Activated CD8-positive, alpha-beta T cell treated with anti-CD3 and anti-CD28 coated beads, Interleukin-2, amount 10 ng/mL, durations not matched to agents 7 days and 5 days (primary cell): ENCODE measurements at places on chromosomes 1 and 21. TPM values are rescaled to one million over a fixed set of nuclear protein-coding genes. Genes with fewer than 3 reads are reported as not detected.

Gene CHIA
- not detected for total RNA-seq

GRCh38 chr21:46486481-46487126 lies 27.9 kb downstream of the DIP2A start:
- peaks cover 24% of the 10 kb centered on the region for H3K36me3 ChIP-seq
- no peak overlapping the region for H3K4me3 ChIP-seq
- no peak overlapping the region for H3K27ac ChIP-seq
- no peak for DNase-seq
- peaks cover 16% of the 10 kb centered on the region for H3K4me1 ChIP-seq

GRCh38 chr1:5221451-5221850 lies 567.0 kb downstream of the AJAP1 start:
- H3K4me1 ChIP-seq, result no peaks in the 10 kb centered on the region
- no peak overlapping the region for H3K4me3 ChIP-seq
- DNase-seq, result no peak
- H3K36me3 ChIP-seq, result no peaks in the 10 kb centered on the region

DNA sequence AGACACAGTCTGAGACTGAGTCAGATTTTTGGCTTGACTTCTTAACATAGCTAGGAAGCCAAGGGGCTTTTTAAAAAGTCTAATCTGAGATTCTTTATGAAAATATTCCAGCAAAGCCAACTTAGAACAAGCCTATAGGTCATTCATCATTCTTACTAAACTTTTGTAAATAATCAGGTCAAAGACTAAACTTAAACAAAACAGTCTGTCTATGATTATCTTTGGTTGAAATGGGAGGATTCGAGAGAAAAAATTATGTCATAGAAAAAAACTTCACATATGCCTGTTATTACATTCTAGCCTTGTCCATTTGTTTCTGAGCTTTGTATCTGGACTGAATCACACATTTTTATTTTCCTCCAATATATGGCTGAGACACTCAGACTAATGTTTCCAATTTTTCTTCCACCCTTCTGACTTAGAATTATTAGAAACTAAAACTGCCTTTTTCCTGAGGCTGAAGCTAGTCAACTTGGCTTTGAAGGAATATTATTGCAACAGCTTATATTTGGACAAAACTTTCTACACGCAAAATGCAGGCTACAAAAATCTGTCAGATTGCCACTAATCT lies 83.3 kb downstream of the ETS2 start:
- no peak for DNase-seq
- peaks cover 4% of the 10 kb centered on the region for H3K27me3 ChIP-seq
- H3K27ac ChIP-seq, result no peak overlapping the region
- H3K36me3 ChIP-seq, result peaks cover 2% of the 10 kb centered on the region

Gene PDZK1
- 0.34 TPM for total RNA-seq

DNA sequence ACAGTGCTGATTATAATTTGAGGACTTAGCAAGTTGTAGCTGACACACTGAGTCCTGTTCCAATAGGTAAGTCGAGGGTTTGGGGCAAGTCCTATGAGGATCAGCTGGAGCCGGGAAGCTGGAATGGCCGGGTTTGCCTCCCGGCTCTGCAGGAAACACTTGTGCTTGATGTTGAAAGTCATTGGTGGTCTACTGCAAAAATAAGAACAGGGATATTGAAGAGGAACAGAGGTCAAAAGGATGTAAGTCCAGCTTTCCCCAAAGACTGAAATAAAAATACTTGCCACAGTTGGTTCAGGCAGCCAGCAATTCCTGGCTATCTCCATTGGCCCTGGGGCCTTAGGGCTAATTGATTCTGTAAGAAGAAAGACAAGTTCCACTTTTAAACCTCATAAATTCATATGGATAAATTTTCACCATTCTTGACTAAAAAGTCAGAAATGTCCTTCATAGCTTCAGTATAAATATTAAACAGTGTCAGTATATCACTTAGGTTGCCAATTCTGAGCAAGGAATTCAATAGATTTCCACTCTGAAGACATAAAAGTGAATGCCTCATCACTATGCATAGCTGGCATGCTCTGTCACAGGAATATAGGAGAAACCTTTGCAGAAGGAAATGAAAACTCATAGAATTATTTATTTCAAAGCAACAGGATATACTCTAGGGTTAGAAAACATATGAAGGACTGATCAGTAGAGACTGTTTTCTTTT lies 165.2 kb downstream of the AK5 start:
- no peak for DNase-seq
- H3K4me3 ChIP-seq, result no peak overlapping the region
- H3K36me3 ChIP-seq, result no peaks in the 10 kb centered on the region

- H3K36me3 ChIP-seq, result no peaks in the 10 kb centered on the region
- DNase-seq, result no peak
- H3K27me3 ChIP-seq, result peaks cover 23% of the 10 kb centered on the region
- no peak overlapping the region for H3K4me3 ChIP-seq
- no peak overlapping the region for H3K27ac ChIP-seq
These were observed 1.2 kb downstream of the MYOM3 start for GRCh38 chr1:24110642-24111261.

Gene C1QB
- not detected for total RNA-seq

DNA sequence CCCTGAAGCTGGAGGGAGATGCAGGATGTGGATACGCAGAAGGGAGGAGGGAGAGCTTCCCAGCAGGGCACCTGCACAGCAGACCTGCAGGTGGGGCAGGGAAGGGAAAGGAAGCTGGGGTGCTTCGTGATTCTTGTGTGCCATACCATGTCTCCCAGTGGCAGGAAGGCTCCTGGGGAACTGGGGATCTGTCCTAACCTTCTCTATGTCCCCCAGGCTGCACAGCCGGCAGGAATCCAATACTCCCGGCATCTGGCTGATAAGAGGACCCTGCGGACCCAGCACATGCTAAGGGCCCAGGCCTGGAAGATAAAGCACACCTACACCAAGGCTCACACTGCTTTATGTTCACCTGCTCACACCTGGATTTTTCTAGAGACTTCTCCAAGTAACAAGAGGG lies 79.4 kb downstream of the ITPKB start:
- peak overlapping the region; percentile 93 for H3K27ac ChIP-seq
- H3K36me3 ChIP-seq, result peaks cover 33% of the 10 kb centered on the region
- no peak overlapping the region for H3K4me3 ChIP-seq
- DNase-seq, result no peak
- peaks cover 57% of the 10 kb centered on the region for H3K4me1 ChIP-seq
- no peaks in the 10 kb centered on the region for H3K27me3 ChIP-seq

DNA sequence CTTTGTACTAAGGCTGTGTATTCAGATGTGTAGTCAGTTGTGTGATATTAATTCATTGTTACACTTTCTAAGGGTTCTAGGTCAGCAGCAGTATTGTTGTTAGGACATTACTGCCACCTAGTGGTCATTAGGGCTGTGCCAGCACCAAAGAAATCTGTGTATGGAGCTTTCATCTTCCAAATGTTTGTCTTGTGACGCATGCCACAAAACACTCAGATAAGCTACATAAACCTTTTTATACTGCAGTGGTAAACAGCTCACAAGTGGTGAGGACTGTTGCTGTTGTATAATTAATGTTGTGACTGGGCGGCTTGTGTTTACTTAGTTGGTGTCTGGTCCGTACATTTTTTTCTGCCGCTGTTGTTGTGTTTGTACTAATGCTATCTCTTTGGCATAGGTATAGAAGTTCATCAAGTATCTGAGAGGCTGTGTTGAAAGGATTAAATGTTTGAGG lies 51.7 kb downstream of the S1PR1 start:
- peaks cover 8% of the 10 kb centered on the region for H3K36me3 ChIP-seq
- H3K4me3 ChIP-seq, result no peak overlapping the region
- no peaks in the 10 kb centered on the region for H3K27me3 ChIP-seq
- H3K27ac ChIP-seq, result no peak overlapping the region

Gene CD101
- total RNA-seq, result 28.6 TPM

DNA sequence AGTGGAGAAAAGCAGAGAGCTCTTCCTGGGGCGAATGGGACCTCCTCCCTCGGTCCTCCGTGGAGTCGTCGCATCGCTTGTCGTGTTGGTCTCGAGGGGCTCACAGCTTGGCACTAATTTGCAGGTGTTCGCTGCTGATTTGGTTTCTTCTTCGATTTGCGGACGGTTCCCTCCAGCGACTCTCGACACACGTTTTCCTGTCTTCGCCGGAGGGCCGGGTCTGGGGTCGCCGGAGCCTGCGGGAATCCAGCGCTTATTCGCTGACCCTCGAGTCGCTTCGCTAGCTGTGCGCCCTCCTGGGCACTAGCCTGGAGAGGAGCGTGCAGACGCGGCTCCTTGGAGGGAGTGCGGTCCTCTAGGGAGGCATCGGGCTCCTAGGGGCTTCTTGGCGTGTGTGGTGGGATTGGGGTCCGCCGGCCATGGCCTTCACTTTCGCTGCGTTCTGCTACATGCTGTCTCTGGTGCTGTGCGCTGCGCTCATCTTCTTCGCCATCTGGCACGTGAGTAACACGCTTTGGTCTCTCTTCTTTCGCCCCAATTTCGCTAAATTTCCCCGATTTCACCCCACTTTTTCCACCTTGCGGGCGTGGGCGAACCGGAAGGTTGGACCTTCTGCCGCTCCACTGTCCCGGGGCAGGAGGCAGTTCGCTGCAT lies 766 bp downstream of the CNIH3 start:
- H3K27me3 ChIP-seq, result peaks cover 63% of the 10 kb centered on the region
- peak overlapping the region; percentile 52 for H3K4me3 ChIP-seq
- peaks cover 3% of the 10 kb centered on the region for H3K36me3 ChIP-seq
- no peak for DNase-seq
- H3K27ac ChIP-seq, result no peak overlapping the region
- peaks cover 24% of the 10 kb centered on the region for H3K4me1 ChIP-seq

DNA sequence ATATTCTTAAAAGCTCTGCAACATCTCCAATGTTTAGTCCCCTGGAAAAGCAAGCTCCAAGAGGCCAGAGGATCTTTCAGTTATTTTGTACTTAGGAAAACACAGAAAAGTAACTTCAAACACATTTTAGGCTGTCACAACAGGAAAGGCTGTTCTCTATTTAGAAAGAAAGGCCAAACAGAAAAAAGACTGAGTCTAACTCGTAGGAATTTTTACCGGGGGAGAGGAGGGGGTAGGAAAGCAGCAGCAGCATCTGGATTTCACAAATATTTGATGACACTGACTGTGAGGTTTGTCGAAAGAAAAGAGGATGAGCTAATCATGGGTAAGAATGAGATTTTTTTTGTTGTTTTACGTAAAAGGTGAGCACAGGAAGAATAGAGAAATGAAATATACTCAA lies 107.1 kb downstream of the EIF4G3 start:
- H3K4me1 ChIP-seq, result no peaks in the 10 kb centered on the region
- no peaks in the 10 kb centered on the region for H3K27me3 ChIP-seq
- no peak overlapping the region for H3K4me3 ChIP-seq
- no peaks in the 10 kb centered on the region for H3K36me3 ChIP-seq
- H3K27ac ChIP-seq, result no peak overlapping the region

Gene PSRC1
- total RNA-seq, result 40.7 TPM

- H3K4me3 ChIP-seq, result peak overlapping the region; percentile 63
- no peak for DNase-seq
- H3K36me3 ChIP-seq, result no peaks in the 10 kb centered on the region
- H3K27me3 ChIP-seq, result peaks cover 71% of the 10 kb centered on the region
These were observed 810 bp upstream of the HLX start for GRCh38 chr1:220878191-220879075.

Gene GSTM2
- total RNA-seq, result 18.2 TPM

Gene PROX1
- total RNA-seq, result not detected

DNA sequence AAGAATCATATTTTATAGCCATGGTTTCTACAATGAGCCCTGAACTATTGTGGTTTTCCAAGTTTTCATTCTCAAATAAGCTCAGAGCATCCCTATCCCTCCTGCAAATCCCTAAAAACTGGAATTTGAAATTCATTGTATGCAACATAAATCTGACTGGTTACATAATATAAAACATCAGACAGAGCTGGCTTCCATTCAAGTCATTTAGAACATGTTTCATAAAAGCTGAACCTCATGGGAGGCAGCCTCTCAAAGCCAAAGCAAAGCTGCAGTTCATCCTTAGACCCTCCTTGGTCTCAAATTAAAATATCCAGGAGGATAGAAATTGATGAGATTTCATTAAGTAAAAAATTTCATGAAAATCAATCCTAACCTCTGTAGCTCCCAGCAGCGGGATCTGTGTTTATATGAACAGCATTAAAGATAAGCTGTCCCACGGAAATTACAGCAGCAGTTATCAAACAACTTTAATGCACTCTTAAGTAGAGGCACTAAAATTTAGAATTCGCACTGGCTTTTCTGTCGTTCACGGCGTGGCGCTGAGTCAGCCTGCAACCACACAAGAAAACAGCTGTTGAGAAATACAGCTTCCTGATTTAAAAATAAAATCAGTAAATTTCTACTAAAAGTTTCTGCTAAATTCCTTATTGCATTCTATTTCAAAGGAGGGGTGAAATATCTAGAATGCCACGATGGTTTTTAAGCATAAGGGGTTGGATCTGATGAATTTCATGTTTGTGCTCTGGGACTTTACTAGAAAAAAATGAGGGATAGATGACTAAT lies 99.9 kb upstream of the TIAM1 start:
- peaks cover 54% of the 10 kb centered on the region for H3K4me1 ChIP-seq
- peaks cover 49% of the 10 kb centered on the region for H3K36me3 ChIP-seq
- no peak for DNase-seq
- no peak overlapping the region for H3K4me3 ChIP-seq
- H3K27ac ChIP-seq, result no peak overlapping the region
- peaks cover 2% of the 10 kb centered on the region for H3K27me3 ChIP-seq

Gene DNAJC28
- 0.73 TPM for total RNA-seq

Gene NUF2
- 81.1 TPM for total RNA-seq

DNA sequence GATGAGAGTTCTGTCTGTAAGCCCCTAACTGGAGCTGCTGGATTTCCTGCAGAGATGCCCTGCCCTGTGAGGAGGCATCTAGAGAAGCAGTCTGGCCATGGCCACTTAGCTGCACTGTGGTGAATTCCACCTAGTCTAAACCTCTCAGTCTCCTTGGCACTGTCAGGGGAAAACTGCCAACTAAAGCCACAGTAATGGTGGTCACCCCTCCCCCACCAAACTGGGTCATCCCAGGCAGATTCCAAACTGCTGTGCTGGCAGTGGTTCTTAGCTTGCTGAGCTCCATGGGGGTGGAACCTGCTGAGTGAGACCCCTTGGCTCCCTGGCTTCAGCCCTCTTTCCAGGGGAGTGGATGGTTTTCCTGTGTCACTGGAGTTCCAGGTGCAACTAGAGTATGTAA lies 740.6 kb downstream of the RWDD3 start:
- no peak overlapping the region for H3K4me3 ChIP-seq
- no peaks in the 10 kb centered on the region for H3K4me1 ChIP-seq
- H3K36me3 ChIP-seq, result no peaks in the 10 kb centered on the region
- no peaks in the 10 kb centered on the region for H3K27me3 ChIP-seq
- H3K27ac ChIP-seq, result no peak overlapping the region
- no peak for DNase-seq

- no peak overlapping the region for H3K4me3 ChIP-seq
- DNase-seq, result no peak
- peaks cover 3% of the 10 kb centered on the region for H3K4me1 ChIP-seq
- H3K36me3 ChIP-seq, result no peaks in the 10 kb centered on the region
These were observed 7.5 kb upstream of the GJA8 start for GRCh38 chr1:147895123-147895522.

Gene KLF17
- not detected for total RNA-seq

- H3K27me3 ChIP-seq, result no peaks in the 10 kb centered on the region
- DNase-seq, result no peak
- H3K27ac ChIP-seq, result no peak overlapping the region
- H3K4me1 ChIP-seq, result no peaks in the 10 kb centered on the region
These were observed 115.4 kb upstream of the SERTAD4 start for GRCh38 chr1:210117198-210117597.
